ENCODE measurements at places on chromosomes 6 and 20.

DNA sequence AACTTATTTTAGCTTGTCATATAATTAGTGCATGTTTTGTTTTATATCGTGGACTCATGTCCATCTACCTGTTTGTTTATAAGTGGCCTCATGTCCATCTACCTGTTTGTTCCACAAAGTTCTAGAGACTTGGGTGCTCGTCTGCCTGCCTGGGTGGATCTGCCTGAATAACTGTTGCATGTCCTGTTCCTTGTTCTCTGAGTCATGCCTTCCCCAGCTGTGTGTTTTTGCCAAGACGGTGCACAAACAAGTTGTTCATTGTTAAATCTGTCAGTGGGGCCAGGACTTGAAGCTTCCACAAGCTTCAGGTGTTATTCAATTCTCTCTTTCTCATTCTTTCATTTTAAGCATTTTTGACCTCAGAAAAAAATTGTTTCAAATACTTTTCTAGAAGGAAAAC, 358.0 kb upstream of the CITED2 start:
- no peak for DNase-seq

DNA sequence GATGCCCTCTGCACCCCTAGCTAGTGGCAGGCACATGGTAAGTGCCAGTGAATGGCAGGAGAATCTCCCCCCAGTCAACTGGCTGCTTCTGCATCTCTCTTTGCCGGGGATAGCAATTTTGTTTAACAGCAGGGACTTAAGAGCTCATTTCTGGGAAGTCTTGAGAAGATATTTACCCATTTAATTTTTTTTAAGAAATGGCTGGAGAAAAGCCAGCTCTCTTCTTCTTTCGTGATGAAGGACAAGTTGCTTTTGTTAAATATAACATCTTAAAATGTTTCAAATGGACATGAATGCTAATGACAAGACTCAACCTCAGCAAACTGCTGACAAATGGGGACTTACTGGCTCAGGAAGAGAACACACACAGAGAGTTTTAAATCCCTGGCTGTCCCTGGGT, 55.0 kb upstream of the IYD start:
- no peak for DNase-seq

- no peak for DNase-seq
Observed at GRCh38 chr20:2564406-2564805, 28.0 kb downstream of the TMC2 start.

GRCh38 chr6:23620911-23621401, 505.1 kb upstream of the NRSN1 start:
- DNase-seq, result no peak

DNA sequence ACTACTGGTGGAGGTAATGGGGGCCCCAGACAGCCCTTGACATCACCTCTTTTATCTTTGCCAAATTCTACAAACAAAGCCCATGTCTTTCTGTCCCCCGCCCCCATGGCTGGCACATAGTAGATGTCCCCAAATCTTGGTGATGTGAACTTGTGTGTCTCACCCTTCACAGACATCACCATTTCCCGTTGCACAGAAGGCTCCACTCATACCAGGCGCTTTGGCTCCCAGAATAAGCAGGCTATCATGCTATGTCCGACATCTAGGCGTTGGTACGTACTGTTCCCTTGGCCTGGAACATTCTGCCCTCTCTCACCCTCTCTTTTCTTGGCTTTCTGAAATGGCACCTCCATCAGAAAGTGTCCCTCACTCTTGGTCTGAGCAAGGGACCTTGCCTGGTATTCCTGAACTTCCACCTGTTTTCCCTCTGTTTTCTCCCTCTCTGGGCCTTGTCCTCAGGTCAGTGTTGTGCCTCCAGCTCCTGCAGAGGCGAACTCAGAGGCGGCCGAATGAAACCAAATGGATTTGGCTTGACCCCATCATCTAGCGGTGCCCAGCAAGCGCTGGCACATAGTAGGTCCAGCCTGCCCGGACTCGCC, 968 bp upstream of the CCN5 start:
- no peak for DNase-seq

- peak; percentile 78 for DNase-seq
Observed at GRCh38 chr6:26304797-26305640, 60.0 kb upstream of the BTN3A2 start.

GRCh38 chr6:116992546-116992945, 115.5 kb downstream of the RFX6 start:
- DNase-seq, result no peak

DNA sequence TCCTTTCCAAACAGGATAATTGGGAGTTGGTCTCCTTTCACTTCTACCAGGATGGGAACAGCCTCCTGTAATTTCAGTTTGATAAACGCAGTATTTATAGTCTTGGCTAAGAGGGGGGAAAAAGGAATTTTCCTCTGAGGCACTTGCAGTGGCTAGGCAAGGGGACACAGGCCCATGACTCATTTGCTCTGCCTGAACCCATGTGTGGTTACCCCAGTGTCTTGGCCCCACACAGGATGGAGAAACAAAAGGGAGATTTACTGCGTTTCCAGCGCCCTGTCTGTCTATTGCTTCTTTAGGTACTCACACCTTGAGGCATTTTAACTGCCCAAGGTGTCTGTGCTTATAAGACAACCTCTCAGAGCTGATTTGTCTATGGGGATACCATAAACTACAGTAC, 74.8 kb upstream of the NEDD9 start:
- DNase-seq, result no peak

DNA sequence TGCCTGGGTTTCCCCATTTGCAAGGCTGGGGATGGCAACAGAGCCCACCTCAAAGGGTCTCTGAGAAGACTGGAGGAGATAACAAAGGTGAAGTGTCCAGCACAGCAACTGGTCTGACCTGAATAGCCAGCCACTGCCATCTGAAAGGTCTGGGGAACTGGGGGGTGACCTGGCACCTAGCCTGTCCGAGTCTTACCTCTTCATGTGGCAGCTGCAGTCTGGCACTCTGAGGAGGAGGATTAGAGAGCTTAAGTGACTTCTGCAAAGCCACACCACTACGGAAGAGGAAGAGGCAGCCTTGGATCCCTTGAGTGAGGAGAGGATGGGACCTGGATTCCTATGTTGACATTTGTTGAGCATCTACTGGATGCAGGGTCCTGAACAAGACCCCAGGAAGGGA, 22.2 kb downstream of the C20orf203 start:
- peak; percentile 31 for DNase-seq

GRCh38 chr6:163827143-163827542, 412.6 kb downstream of the QKI start:
- DNase-seq, result no peak

DNA sequence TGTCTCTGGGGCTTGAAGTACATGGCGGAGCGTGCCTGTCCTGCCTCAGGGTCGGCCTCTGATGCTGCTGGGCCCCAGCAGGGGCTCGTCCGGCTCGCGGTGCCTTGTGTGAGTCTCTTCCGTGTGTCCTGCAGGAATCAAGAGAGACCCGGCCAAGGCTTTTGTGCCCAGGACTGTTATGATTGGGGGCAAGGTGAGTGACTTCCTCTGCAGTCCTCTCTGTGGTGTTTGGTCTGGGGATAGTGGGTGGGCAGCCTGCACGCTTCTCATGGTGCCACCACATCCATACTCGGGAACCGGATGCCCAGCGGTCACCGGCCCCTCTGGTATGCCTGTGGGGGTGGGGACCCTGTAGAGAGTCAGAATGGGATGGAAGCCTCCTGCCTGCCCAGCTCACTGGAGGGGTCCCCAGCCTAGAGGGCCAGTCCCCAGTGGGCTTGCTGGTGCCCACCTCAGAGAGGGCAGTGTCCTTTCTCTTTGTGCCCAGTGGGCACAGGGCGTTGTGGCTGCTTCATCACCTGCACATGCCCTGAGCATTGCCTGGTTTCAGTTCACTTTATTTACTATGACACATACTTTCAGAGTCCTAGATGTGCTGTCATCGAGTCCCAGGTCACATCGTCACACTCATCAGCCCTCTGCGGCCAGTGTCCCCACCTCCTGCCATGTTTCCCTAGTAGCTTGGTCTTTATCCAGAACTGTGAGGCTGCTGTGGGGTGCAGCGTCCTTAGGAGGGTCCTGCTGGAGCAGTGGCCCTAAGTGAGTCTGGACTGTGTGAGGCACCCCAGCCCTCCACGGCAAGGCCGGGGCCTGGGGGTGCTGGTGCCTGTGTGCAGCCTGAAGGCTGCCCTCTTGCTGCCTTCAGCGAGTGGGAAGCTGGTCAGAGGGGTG, 40.7 kb downstream of the PYGB start:
- DNase-seq, result no peak

DNA sequence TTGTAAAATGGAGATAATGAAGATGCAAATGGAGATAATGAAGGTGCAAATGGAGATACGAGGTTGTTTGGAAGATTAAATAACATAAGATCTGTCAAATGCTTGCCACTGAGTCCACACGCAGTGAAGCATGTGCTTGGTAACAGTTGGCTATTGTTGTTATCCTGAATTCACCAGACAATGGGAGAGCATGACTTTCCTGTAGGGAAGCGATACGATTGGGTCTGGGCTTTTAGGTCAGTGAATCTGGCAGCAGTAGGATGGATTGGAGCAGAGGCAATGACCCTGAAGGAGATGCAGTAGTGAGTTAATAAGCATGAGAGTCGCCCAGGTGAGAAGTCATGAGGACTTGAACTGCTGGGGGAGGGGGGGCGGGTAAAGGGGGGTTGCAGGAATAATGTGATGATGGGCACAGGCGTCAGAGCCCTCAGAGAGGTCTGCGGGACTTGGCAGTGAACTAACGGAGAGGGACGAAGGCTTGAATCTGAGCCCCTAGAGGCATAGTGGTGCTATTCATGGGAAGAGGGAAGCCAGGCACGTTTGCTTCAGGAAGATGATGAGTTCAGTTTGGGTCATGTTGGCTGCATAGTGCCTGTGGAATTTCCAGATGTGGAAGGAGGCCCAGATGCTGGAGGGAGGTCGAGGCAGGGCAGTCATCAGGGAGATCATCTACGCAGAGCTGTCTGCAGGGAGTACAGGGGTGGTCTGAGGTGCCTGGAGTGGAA, 55.4 kb downstream of the ZDHHC14 start:
- DNase-seq, result no peak

- DNase-seq, result no peak
Observed at GRCh38 chr6:45966797-45967196, 48.9 kb downstream of the CLIC5 start.

DNA sequence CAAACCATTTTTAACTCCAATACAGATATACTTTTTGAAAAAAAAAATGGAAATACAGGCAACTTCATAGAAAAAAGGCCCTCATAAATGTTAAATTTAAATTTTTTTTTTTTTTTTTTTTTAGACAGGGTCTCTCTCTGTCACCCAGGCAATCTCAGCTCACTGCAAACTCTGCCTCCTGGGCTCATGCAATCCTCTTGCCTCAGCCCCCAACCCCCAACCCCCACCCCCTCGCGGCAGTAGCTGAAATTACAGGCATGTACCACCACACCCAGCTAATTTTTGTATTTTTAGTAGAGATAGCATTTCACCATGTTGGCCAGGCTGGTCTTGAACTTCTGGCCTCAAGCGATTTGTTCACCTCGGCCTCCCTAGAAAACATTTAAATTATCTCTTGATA, 12.8 kb upstream of the ULBP3 start:
- DNase-seq, result no peak

DNA sequence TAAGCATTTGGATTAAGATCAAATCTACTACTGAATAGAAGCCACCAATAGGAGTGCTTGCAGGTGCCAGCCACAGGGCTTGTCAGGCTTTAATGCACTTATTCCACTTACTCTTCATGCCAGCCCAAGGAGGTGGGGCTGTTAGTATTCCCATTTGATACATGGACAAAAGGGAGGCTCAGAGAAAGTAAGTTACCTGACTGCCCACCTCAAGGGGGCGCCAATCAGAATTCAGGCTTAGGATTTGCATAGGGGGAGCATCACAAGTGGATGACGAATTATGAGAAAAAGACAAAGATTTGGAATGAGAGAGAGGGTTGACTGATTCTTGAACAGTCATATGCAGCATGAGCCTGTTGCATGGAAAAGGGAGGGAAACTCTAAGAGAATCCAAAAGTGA, 188.4 kb upstream of the TSHZ2 start:
- no peak for DNase-seq

GRCh38 chr6:110369066-110369465, 10.9 kb upstream of the METTL24 start:
- DNase-seq, result no peak

DNA sequence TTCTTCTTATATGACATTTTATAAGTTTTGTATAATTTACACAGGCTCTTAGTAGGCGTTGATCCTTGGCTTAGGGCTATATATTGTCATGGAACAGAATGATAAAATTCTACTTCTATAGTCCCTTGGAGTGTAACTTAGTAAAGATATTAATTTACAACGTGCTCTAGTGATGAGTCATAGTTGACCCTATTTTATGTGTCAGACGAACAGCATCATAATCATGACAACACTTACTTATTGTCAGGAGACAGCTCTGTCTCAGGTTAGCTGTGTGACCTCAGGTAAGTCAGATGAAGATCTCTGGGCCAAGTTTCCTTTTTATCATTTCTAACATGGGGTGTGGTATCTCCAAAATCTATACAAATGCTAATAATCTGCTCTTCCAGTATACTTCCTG, 473.5 kb downstream of the UTRN start:
- DNase-seq, result no peak

GRCh38 chr6:12720310-12720709, 3.7 kb downstream of the PHACTR1 start:
- DNase-seq, result no peak

GRCh38 chr20:56437196-56437960, 25.3 kb downstream of the CASS4 start:
- no peak for DNase-seq

GRCh38 chr6:3482869-3483268, 26.0 kb upstream of the SLC22A23 start:
- no peak for DNase-seq

DNA sequence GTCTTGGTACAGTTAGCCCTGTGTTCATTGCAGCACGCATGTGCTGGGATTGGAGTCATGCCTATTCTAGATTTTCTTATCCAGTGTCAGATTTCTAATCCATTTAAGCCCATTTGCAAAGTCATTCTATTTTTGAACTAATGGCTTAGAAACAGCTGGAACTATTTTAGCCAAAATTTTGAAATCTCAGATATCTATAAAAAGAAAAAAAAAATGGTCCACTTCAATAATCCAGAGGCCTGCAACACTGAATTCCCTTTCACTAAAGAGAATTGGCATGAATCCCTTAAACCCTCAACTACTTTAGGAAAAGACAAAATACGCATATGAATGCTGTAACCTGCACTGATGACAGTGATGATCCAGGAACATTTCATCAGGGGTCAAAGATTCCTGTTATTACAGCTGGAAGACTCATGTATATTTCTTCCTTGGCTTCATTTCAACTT, 1.5 kb downstream of the COL21A1 start:
- no peak for DNase-seq

GRCh38 chr6:170156448-170157375, 134.2 kb downstream of the DLL1 start:
- DNase-seq, result no peak

DNA sequence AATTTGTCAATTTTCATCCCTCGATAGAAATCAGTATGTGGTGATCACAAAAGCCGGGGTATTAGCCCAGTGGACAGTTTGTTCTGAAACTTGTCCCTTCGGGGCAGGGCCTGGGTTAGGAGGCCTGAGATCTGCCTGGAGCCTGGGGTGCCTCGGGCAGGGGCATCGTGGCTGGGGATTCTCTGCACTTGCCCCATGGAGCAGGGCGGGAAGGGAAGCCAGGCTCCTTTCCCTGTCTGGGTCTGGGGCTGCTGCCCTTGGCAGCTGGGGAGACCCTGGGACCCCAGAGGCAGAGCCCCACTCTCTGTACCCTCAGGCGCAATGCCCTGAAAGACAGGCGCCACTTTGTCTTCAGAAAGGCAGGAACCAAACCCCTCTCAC, 27.4 kb downstream of the NTSR1 start:
- DNase-seq, result no peak

- peak; percentile 62 for DNase-seq
Observed at GRCh38 chr6:99434702-99435530, 9.8 kb upstream of the PNISR start.

Data from Kasumi-1 (cell line).